Activated naive CD8-positive, alpha-beta T cell treated with anti-CD3 and anti-CD28 coated beads for 36 hours (primary cell): ENCODE measurements at places on chromosomes 12 and 14.

GRCh38 chr12:33654313-33654712 is 214.7 kb upstream of the SYT10 start:
- no peak for DNase-seq

DNA sequence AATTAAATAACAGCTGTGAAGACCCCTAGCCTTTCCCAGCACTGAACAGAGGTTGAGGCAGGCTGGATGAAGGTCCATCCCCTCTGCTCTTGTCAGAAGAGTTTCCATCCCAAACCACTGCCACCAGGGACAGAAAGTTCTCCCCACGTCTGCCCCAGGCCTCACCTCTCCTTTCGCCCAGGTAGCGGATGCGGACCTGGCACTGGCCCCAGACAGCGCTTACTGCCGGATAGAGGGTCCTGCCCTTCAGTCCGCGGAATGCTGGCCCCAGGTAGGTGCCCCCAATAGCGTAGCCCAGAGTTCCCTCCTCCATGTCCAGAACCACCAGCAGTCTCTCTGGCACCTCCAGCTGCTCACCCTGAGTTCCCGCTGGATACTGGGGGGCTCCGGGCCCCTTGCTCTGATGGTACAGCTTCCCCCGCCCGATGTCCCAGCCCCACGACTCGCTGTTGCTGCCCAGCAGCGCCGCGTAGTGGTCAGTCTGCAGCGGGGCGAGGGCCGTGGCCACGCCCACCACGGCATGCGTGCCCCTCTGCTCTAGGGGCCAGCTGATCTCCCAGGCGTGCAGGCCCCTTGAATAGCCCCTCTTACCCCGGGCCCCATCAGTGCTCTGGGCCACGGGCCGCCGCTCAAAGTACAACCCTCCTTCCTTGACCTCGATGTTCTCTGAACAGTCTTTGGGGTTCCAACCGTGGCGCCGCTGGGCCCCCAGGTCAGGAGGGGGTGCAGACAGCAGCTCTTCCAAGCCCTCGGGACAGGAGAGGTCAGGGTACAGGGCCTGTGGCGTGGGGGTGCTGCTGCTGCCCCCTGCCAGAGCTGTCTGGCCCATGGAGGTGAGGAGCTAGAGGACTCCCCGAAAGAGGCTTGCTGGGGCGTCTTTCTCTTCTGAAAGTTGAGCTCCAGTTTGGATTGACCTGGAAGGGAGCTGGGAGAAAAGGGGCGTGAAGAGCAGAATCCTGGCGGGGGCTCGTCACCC is 742 bp downstream of the SPSB2 start:
- DNase-seq = peak; percentile 89

GRCh38 chr12:70121562-70121961 is 121.7 kb upstream of the CNOT2 start:
- no peak for DNase-seq

DNA sequence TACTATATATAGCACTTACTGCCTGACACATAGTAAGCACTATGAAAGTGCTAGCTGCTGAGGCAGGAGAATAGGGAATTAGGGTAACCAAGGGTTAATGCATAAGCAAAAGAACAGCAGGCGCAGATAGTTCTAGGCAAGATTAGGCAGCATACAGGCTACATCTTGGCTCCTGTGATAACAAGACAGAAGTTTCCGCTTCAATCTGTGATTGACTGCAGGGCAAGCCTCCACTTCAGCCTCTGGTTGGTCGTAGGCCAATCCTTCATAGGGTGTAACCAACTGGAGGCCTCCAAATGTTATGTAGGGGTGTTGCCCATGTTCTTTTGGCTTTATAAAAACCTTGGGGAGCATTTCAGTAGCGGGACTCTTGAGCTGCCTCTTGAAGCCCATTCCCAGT is 46.9 kb downstream of the KLHL28 start:
- no peak for DNase-seq

GRCh38 chr12:79524507-79525148 is 166.1 kb downstream of the PAWR start:
- DNase-seq = no peak

DNA sequence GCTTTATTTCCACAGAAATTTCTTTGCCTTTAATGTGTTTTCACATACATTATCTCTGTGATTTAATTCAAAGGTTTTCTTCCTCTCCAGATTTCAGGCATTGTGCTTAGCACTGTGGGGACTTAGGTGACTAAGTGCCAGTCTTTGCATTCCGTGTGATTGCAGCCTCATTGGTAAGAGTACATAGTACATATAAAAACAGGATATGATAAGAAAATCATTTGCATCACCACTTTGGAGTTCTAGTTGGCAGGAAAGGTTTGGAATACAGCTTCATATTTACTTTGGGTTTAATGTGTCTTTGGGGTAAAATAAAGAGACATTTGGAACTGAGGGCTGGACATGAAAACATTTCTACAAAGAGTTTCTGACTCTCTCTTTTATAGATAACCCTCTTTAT is 37.8 kb upstream of the C12orf75 start:
- DNase-seq = no peak

GRCh38 chr12:14689996-14690395 is 6.4 kb downstream of the GUCY2C start:
- no peak for DNase-seq

GRCh38 chr12:50123203-50123602 is 11.2 kb downstream of the COX14 start:
- DNase-seq = no peak

GRCh38 chr12:5745251-5745888 is 199.7 kb downstream of the ANO2 start:
- peak; percentile 61 for DNase-seq

DNA sequence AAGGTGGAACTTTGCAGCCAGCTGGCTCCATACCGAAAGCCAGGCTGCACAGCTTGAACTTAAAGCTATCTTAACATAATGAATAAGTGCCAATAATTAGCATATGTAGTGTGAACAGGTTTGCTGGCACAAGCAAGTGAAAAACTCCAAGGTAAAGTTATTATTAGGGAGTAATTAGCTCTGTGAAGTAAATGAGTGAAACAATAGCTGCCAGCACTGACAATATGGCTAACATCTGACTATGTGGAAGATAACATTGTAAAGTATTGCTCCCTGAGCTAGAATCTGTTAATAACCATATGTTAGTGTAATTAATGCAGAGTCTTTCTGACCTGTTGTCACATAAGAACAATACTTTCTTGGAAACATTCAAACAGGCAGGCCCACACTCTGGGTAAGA is 246.4 kb downstream of the SOX5 start:
- no peak for DNase-seq

- no peak for DNase-seq
These were observed 43.8 kb downstream of the RESF1 start for GRCh38 chr12:32002848-32003493.

GRCh38 chr12:100141998-100142850 is 450 bp downstream of the BLTP3B start:
- DNase-seq = peak; percentile 57

- DNase-seq = peak; percentile 14
These were observed 315.5 kb downstream of the SNAPC1 start for GRCh38 chr14:62077676-62078261.

DNA sequence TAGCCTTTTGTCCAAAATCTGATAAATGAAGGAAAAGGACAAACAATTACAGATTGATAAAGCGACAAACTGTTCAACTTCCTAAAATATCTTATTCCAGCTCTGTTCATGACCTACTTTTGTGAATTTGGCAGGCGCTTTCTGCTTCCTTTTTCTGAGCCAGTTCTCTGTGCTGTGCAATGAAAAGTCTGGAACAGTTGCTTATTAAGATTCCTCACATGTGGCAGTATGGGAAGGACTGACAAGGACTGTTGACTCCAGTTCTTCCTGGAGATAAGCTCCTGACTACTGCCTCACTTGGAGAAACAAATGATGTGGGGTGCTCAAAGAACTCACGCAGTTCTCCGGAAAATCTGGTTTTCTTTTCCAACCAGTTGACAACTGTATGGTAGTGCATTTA is 58.3 kb upstream of the ANP32D start:
- no peak for DNase-seq

DNA sequence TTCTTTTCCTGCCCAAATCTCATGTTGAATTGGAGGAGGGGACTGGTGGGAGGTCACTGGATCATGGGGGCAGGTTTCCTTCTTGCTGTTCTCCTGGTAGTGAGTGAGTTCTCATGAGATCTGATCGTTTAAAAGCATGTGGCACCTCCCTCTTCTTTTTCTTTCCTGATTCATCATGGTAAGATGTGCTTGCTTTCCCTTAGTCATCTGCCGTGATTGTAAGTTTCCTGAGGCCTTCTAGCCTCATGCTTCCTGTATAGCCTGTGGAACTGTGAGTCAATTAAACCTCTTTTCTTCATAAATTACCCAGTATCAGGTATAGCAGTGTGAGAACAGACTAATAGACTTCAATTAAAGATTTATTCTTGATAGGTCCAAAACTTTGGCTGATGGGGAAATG is 83.5 kb downstream of the CAND1 start:
- no peak for DNase-seq

DNA sequence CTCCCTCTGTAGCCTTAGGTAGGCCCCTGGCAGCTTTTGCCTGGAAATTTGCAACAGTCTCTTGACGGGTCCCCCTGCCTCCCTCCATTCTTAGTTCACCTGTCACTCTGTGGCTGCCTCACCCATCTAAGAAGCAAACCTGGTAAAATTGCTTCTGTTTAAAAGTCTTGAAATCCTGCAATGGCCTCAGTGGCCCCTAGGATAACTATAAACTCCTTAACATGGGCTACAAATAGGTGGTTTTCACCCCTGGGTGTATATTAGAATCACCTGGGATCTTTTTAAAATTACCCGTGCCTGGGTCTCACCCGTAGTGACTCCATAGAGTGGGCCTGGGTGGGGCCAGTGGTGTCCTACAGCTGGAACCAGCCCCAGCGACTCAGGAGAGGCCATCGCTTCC is 332.7 kb downstream of the CACNA1C start:
- no peak for DNase-seq

- peak; percentile 10 for DNase-seq
These were observed 207.9 kb downstream of the SYNE2 start for GRCh38 chr14:64060648-64061096.

- no peak for DNase-seq
These were observed 156.3 kb downstream of the RIMBP2 start for GRCh38 chr12:130559806-130560205.

DNA sequence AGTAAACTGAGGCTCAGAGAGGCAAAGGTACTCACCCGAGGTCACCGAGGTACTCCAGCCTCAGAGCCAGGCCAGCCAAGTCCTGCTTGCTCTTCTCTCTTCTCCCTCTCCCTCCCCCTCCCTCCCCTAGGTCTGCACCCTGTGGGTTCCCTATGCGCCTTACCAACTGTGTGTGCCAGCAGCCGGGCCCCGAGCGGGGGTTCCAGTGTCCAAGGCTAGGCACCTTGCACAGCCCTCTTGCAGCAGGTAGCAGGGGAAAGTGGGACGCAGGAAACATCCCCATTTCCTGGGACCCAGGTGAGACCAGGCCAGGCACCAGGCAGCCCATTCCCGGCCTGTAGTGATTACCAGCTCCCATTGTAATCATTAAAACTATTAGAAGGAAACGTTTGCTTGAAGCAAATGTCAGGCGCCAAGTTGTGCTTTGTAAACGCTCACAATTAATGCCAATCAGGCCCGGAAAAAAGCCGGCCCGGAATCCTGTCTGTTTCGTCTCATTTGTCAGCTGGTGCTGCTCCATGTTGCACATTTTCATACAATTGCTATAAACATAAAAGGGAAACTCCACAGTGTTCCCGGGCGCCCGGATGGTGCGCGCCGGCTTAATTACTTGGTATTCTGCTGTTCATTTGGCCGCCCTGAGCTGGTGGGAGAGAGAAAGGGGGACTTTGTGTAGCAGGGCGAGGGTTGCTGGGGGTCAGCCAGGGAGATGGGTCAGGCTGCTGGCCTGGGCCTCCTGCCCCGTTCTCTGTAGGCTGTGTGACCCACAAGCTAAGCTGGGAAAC is 11.9 kb downstream of the FAM222A start:
- DNase-seq = no peak

DNA sequence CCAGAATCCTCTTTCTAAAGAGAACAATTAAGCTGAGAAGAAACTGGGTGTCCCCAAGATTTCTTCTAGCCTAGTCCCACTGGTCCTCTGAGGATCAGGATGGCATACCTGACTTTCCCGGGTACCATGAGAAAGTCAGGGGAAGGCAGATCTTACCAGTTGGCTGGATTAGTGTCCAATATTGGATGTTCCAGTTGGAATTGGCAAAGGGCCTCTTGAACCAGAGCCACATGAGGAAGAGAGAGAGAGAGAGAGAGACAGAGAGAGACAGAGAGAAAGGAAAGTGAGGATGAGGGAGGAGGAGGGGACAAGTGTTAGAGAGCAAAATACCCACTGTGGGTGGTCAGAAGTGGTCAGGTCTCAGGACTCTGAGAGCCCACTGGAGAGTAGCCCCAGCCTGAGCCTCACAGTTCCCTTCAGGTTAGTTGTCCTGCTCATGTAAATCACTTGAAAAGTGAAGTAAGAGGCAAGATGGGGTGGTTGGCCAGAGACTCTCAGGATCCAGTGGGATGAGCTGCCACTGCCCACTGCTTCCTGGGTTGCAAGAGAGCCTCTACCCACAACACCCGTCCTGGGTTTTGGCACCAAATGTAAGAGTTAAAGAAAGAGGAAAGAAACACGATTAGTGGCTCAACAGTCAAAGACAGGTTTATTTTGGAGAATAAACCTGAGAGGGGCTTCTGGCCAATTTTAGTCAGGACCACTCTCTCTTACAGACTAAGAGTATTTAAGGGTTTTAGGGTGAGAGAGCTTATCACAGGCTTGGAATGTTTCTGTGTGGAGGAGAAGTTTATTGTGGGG is 28.4 kb upstream of the A2M start:
- DNase-seq = no peak

DNA sequence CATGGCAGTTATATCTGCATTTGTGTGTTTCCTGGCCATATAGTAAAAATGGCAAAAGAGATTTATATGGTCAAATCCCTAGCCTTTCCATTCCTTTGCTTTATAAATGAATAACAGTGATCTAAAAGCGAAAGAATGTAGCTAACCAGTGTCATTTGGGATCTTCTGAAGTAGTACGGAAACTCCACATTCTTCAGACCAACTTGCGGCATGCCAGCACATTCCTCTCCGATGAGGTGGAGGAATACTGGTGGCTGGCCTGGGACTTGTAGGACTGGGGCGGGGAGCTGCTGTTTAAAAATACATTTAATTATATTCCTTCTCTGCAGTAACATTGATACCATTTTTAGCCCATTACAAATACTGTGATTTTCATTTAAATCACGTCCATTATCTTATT is 85.3 kb downstream of the SAMD4A start:
- no peak for DNase-seq

DNA sequence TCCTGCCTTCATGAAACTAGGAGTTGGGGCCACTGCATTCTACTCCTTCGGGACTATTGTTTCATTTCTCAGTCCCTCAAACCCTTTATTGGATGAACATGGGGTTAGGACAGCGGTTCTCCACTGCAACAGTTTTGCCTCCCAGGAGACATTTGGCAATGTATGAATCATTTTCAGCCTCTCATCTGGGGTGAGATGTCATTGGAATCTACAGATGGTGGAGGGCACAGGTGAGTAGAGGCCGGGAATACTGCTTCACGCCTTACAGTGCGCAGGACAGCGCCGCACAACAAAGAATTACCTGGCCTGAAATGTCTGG is 649 bp upstream of the GNPNAT1 start:
- no peak for DNase-seq

GRCh38 chr12:113247123-113248050 is 26.1 kb downstream of the TPCN1 start:
- DNase-seq = no peak

- no peak for DNase-seq
These were observed 23.1 kb downstream of the BHLHE41 start for GRCh38 chr12:26101763-26102162.

- DNase-seq = no peak
These were observed 126.8 kb upstream of the CPM start for GRCh38 chr12:69059465-69060457.
